ENCODE measurements at places on chromosomes 6 and 20.
A peak's percentile ranks its signal among the peaks of the same experiment; 100 is the strongest.

DNA sequence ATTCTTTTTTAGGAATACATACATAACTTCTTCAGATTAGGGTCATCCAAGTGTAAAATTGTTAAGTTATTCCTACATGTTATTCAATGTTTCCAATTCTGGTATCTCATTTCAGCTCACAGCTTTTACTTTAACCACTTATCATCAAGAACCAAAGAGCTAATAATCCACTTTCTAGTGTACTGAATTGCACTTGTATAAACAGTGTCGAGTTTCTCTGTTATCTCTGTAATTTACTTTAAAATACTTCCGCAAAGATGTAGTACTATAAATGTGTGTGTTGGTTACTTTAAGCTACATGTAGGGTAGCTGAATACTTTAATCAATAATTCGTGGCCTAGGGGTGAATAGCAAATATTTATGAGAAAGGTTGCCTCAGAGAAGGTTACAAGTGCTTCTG, 8.8 kb upstream of the GJA1 start:
- DNase-seq: no peak

DNA sequence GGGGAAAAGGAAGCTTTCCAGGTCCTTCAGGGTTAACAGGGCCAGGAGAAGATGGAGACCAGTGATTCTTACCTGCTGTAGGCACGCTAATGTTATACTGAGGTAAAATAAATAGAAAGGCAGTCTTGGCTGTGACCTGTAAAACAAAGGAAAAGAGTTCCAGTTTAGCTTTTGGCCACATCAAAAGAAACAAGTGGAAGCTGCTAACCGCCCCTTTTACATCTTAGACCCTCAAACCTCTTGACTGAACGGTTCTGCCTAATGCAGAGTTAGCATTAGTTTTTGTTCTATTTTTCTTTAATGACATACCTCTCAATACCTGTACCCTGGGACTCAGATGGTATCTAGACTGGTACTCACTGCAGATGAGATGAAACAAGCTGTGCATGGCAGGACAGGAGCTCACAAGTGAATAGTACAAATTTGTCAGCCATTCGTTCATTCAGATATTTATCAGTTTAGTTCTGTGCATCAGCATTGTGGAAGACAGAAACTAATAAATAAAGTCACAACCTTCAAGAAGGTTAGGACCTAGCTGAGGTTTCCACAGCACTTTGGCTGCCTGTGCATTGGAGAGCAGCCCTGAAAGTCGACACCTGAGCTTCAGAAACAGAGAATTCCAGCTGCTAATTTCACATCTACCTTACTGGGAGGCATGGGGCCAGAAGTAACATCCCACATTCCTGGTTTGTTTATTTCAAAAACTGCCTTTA, 41.0 kb downstream of the TRAM2 start:
- DNase-seq: no peak

- no peak for DNase-seq
These were observed 733.0 kb downstream of the GRIK2 start for GRCh38 chr6:102126488-102126887.

GRCh38 chr20:8602389-8603116, 466.3 kb upstream of the PLCB4 start:
- DNase-seq: no peak

DNA sequence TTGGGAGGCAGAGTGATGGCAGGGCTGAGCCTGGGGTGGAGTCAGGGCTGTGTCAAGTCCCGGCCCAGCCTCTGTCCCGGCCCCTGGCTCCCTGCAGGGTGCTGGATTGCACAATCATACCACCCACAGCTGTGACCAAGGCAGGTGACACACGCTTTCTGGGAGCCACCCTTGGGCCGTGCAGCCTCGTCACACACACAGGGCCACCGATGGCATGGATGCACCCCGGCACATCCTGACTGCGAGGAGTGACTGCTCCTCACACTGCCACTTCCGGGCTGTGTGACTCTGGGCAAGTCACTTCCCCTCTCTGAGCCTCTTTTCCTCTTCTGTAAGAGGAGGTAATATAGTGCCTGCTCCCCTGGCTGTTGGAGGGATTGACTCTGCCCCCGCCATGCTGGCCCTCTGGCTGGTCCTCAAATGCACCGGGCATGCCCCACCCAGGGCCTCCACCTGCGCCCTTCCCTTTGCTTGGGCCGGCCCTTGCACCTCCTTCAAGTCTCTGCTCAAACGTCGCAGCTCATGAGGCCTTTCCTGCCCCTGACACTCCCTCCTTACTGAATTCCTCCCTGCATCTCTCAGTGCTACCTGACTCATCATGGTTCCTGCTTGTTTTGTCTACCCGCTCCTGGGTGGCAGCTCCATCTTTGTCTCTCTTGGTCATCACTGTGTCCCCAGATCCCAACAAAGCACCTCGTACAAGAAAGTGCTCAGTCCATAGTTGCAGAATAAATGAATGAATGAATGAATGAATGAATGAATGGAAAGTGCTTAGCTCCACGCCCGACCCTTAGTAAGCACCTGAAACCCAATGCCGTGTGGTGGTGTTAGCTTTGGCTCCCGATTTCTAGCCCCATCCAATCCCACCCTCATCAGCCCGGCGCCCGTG, 93.5 kb downstream of the CEBPB start:
- no peak for DNase-seq

DNA sequence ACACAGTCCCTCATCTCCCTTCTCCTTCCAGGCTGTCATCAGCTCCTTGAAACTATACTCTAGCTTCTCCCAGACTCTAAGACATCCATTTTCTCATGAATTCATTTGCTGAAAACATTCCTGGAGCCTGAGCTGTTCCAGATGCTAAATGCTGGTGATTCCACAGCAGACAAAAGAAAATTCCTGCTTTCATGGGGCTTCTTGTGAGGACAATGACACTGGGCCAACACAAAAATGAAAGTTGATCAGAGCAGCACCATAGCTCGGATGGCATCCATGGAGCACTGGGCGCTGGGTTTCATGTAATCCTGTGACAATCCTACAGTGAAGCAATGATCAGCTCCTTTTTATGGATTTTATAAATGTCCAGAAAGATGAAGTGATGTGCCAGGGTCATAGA, 47.4 kb upstream of the STX16 start:
- no peak for DNase-seq

DNA sequence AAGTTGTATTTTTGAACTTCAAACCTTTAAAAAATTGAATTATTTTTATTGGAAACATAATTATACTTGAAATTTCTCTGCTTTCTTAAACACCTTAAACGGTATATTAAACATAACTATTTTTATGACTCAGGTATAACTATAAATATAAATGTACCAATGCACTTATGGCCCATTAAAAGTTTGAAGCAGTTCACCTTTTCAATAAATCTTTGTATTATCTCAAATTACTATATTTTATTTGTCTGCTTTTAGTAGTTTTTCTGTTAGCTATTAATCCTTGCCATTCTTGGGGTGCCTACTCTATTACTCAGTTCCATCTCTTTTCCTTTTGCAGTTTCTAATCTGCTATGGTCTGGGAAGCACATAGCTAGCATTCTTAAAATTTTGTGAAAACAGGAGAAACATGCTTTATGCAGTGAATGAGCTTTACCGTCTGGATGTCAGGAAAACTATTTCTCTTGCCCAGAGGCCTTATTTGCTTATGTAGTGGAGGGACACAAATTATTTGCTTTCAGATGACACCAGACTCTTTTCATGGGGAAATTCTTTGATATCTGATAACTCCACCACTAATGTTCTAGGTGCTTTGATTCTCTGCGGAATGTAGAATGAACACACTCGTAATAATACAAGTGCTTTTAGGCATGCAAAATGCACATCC, 378.9 kb upstream of the CITED2 start:
- no peak for DNase-seq

DNA sequence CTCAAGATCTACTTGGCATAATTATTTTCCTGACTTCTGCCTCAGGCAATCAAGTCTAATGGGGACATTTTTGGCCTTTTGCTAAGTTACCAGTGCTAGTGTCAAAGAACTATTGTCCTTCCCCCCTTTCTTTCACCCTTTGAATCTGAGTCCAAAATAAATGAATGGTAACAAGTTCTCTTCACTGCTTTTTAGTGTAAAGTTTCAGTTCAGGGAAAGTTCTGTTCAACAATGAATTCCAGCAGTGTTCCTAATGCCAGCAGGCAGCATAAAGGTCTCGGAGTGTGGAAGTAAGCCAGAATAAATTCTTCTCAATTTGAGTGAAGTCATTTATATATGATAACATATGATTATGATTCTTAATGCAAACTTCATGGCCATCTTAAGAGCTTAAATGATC, 20.8 kb upstream of the TSPYL1 start:
- no peak for DNase-seq

GRCh38 chr6:159691963-159692287, 1.1 kb downstream of the SOD2 start:
- DNase-seq: no peak

GRCh38 chr6:168349718-168350210, 30.2 kb upstream of the DACT2 start:
- no peak for DNase-seq

DNA sequence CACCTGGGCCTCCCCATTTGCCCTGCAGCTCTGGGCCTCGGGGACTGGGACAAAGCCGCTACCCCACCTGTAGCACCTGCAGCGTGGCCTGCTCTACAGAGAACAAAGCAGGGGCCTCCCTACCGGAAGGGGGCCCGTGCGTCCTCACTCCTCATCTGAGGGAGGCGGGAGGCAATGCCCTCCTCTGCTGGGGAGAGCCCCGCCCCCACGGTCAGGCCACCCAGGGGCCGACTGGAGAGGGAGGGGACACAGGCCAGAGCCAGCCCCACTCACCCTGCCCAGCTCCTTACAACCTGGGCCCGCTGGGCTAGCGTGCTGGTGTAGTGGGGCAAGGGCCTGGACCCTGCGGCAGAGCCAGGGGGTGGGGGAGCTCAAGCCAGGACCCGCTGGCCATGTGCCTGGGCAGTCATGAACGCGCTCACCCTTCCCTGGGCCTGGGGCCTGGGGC, 8.0 kb downstream of the LAMA5 start:
- DNase-seq: no peak

GRCh38 chr6:66948106-66948505, 1241.1 kb upstream of the EYS start:
- DNase-seq: no peak

- DNase-seq: peak; percentile 24
These were observed 435 bp downstream of the CENPB start for GRCh38 chr20:3786126-3786484.
